Spleen (tissue), 13 donors: ENCODE measurements at places on chromosomes 12 and 14. TPM values are rescaled to one million over a fixed set of nuclear protein-coding genes. Genes with fewer than 3 reads are reported as not detected.
A peak's percentile ranks its signal among the peaks of the same experiment; 100 is the strongest.

DNA sequence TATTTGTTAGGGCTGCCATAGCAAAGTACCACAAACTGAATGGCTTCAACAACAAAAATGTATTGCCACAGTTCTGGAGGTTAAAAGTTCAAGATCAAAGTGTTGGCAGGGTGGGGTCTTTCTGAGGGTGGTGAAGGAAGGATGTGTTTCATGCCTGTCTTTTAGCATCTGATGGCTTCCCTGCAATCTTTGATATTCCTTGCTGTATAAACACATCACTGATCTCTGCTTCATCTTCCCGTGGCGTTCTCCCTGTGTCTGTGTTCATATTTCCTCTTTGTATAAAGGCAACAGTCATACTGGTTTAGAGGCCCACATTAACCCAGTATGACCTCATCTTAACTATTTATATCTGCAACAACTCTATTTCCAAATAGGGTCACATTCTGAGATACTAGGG lies 167.5 kb downstream of the BTG1 start:
- H3K27ac ChIP-seq = no peak overlapping the region
- H3K27me3 ChIP-seq = no peaks in the 10 kb centered on the region
- no peak for DNase-seq

DNA sequence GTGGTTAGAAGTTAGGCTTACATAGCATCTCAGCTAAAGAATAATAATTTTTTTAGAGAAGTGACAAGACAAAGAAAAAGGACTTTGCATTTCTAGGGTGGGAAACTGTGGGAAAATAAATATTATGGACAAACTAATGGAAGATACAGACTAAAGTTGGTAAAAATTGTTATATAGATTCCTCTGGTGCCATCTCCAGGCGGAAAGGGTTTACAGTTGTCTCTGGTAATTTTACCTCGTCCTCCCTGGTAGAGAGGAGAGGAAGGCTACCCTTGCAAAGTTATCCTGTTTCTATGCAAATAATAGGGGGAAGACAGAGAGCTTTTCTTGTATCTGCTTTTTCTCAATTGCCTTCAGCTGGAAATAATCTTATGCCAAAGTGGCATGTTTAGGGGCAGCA lies 5.2 kb downstream of the OR11G2 start:
- H3K27me3 ChIP-seq = peaks cover 11% of the 10 kb centered on the region
- H3K36me3 ChIP-seq = no peaks in the 10 kb centered on the region
- no peak overlapping the region for H3K4me3 ChIP-seq

DNA sequence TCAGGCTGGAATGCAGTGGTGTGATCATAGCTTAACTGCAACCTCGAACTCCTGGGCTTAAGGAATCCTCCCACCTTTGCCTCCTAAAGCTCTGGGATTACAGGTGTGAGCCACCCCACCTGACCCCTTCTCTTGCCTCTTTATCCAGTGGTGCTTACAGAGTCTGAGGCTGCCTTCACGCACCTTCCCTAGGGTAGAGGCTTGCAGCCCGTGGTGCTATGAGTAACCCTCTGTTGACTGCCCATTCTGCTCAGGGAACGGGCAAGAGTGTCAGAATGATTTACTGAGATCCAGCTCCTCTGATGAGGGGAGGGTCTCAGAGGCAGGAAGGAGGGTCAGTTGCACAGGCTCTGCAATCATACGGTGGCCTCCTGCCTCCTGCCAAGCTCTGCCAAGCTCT lies 125.1 kb upstream of the TBX3 start:
- H3K4me1 ChIP-seq = no peaks in the 10 kb centered on the region
- H3K27me3 ChIP-seq = no peaks in the 10 kb centered on the region
- no peaks in the 10 kb centered on the region for H3K36me3 ChIP-seq
- no peak for DNase-seq

The CCDC175 gene
- not detected for total RNA-seq

GRCh38 chr12:46580445-46580844 lies 207.9 kb upstream of the SLC38A2 start:
- no peaks in the 10 kb centered on the region for H3K27me3 ChIP-seq
- H3K36me3 ChIP-seq = no peaks in the 10 kb centered on the region
- no peak overlapping the region for H3K27ac ChIP-seq
- no peak for DNase-seq
- no peaks in the 10 kb centered on the region for H3K4me1 ChIP-seq

DNA sequence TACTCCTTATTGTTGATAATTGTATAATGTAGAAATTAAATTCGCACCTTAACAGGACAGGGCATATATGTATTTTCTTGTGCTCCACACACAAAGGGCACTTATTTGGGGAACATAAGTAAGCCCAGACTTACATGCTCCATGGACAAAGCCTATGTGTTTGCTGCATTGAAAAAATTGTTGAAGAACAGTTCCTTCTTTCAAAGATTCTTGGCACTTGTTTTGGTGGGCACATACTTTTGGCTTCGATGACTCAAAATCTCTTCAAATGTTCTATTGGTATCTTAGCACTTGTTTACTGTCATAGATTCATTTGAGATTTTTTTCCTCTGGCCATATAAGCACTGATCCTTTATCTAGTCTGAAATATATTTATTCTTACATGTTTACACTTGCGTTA lies 1.4 kb upstream of the MAP4K5 start:
- H3K4me1 ChIP-seq = peaks cover 26% of the 10 kb centered on the region
- peak overlapping the region; percentile 98 for H3K27ac ChIP-seq
- H3K4me3 ChIP-seq = no peak overlapping the region
- no peaks in the 10 kb centered on the region for H3K27me3 ChIP-seq
- H3K36me3 ChIP-seq = peaks cover 1% of the 10 kb centered on the region

GRCh38 chr12:132700212-132700822 lies 10.3 kb upstream of the PGAM5 start:
- peaks cover 40% of the 10 kb centered on the region for H3K36me3 ChIP-seq
- no peak for DNase-seq
- no peak overlapping the region for H3K4me3 ChIP-seq

GRCh38 chr14:66859063-66859671 lies 330.1 kb upstream of the GARIN2 start:
- no peaks in the 10 kb centered on the region for H3K27me3 ChIP-seq
- no peak overlapping the region for H3K4me3 ChIP-seq
- no peaks in the 10 kb centered on the region for H3K4me1 ChIP-seq
- no peak for DNase-seq
- H3K27ac ChIP-seq = no peak overlapping the region
